ENCODE measurements at places on chromosomes 11 and 22. TPM values are rescaled to one million over a fixed set of nuclear protein-coding genes. Genes with fewer than 3 reads are reported as not detected.
A peak's percentile ranks its signal among the peaks of the same experiment; 100 is the strongest.

TEAD1 gene
- total RNA-seq: 55.0 TPM

TMEM191C gene
- 0.33 TPM for total RNA-seq

TMPRSS4 gene
- total RNA-seq: not detected

RAB3IL1 gene
- 11.5 TPM for total RNA-seq

DNA sequence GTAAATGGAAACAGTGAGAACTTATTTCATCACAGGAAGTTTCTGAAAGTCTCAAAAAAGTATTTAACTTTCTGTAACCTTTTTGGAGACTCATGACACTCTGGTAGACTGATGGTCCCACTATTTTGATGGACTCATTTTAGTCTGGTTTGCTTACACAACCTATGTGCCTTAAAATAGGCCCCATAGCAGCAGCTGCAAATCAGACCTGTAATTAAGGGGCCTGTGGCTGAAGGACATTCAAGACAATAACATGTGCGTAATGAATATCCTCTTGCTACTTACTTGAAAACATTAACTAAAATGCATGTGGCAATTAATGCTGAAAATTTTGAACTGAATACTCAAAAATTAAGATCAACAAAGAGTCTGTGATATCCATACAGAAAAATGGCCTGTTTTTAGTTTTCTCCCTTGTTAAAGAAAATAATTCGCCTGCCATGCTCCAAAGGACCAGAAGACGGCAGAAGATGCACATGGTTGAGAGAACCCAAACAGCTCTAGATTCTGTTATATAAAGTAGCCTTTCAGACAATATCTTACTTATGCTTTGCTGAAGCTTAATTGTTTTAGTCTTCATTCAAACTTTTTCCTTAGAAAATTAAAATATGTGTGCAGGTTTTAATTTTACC, 568.5 kb downstream of the KCNA4 start:
- no peaks in the 10 kb centered on the region for H3K36me3 ChIP-seq
- no peaks in the 10 kb centered on the region for H3K4me1 ChIP-seq
- no peak overlapping the region for H3K27ac ChIP-seq
- H3K4me3 ChIP-seq: no peak overlapping the region
- H3K27me3 ChIP-seq: no peaks in the 10 kb centered on the region

DNA sequence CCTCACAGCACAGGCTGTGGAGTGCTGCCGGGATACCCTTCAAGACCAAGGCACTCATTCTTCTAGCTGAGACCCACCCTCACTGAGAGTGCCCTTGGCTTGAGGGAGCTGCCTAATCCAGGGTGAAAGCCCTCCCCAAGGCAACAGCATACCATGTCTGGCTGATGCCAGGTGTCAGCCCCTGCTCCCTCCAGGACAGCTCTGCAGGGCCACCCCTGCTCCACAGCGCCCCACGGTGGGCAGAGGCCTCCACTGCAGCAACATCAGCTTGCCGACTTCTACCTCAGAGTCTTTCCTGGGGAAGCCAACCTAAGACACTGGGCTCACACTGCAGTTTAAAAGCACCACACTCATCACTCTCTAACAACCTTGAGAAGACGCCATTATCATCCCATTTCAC, 29.0 kb downstream of the TTLL1 start:
- H3K27me3 ChIP-seq: no peaks in the 10 kb centered on the region
- H3K27ac ChIP-seq: no peak overlapping the region
- no peaks in the 10 kb centered on the region for H3K4me1 ChIP-seq
- DNase-seq: peak; percentile 10
- no peaks in the 10 kb centered on the region for H3K36me3 ChIP-seq

MOGAT2 gene
- total RNA-seq: not detected

GRCh38 chr11:2072551-2073261, 66.5 kb downstream of the IGF2 start:
- H3K36me3 ChIP-seq: no peaks in the 10 kb centered on the region
- no peaks in the 10 kb centered on the region for H3K27me3 ChIP-seq

- DNase-seq: no peak
- H3K36me3 ChIP-seq: no peaks in the 10 kb centered on the region
- H3K4me3 ChIP-seq: no peak overlapping the region
- H3K27ac ChIP-seq: no peak overlapping the region
- H3K4me1 ChIP-seq: peaks cover 26% of the 10 kb centered on the region
- H3K27me3 ChIP-seq: no peaks in the 10 kb centered on the region
These were observed 79.3 kb downstream of the MICAL2 start for GRCh38 chr11:12189543-12190235.

GRCh38 chr11:59218893-59219292, 6.2 kb upstream of the MPEG1 start:
- H3K36me3 ChIP-seq: no peaks in the 10 kb centered on the region
- H3K27me3 ChIP-seq: no peaks in the 10 kb centered on the region
- no peak overlapping the region for H3K27ac ChIP-seq
- no peak for DNase-seq

DNA sequence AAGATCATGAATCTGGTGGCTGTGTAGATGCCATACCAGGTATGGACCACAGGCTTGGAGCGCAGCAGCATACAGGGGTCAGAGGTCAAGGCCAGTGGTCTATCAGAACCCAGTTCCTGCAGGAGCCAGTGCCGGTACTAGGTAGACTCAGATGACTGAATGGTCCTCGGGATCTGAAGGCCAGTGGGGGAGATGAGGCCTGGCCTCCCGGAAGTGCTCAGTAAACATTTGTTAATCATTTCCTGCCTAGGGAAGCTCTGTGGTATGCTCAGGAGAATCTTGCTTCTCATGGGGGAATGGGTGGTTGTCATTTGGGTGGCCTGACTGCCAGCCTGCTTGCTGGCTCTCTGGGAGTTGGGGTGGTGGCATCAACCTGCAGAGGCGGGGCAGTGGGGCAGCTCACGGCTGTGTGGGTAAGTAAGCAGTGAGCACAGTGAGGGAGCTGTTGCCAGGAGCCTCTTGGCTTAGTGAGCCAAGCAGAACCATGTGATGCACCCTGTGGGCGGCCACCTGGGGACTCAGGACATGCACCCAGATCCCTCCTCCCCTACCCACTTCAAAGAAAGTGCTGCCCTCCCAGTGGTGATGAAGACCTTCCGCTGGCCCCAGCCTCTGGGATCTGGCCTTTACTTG, 33.0 kb downstream of the PTPRJ start:
- peaks cover 8% of the 10 kb centered on the region for H3K4me1 ChIP-seq
- no peak overlapping the region for H3K4me3 ChIP-seq
- no peak overlapping the region for H3K27ac ChIP-seq
- no peaks in the 10 kb centered on the region for H3K27me3 ChIP-seq
- H3K36me3 ChIP-seq: no peaks in the 10 kb centered on the region

GRCh38 chr11:68343761-68344256, 31.4 kb downstream of the LRP5 start:
- peak; percentile 42 for DNase-seq
- peaks cover 52% of the 10 kb centered on the region for H3K4me1 ChIP-seq
- no peak overlapping the region for H3K4me3 ChIP-seq

- H3K36me3 ChIP-seq: no peaks in the 10 kb centered on the region
- no peak for DNase-seq
- peak overlapping the region; percentile 39 for H3K4me3 ChIP-seq
- peaks cover 77% of the 10 kb centered on the region for H3K4me1 ChIP-seq
These were observed 966 bp downstream of the SMTN start for GRCh38 chr22:31081963-31082605.

DNA sequence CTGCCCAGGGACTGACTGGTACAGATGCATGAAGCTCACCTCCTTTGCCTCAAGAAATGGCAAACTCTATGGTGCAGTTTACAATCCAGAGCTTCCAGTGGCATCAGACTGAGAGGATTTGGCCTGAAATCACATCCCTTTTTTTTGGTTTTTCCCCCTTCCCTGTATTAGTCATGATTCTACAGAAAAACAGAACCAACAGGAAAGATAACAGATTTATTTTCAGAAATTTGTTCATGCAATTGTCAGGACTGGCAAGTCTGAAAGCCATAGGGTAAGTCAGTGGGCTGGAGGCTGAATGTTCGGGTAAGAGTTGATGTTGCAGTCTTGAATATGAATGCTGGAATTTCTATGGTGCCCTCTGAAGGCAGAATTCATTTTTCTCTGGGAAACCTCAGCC, 12.0 kb upstream of the ZDHHC13 start:
- peaks cover 22% of the 10 kb centered on the region for H3K4me1 ChIP-seq
- H3K36me3 ChIP-seq: no peaks in the 10 kb centered on the region
- H3K4me3 ChIP-seq: no peak overlapping the region

DNA sequence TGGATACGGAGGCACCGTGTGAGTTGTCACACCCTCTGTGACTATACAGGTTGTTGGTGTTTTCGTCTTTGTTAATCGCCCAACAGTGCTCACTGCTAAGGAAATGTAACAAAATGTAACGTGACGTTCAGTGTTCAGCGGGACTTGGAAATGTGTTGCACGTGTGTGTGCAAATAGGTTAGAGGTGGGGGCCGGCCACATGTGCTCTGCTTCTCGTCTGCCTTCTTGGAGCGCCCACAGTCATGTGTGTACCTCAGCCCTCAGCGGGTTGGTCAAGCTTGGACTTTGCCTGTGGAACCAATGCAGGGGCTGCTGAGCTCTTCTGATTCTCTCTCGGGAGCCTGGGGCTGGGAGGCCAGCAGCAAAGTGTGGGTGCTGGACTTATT, 7.4 kb upstream of the SMIM38 start:
- H3K4me3 ChIP-seq: no peak overlapping the region
- H3K27ac ChIP-seq: no peak overlapping the region
- H3K36me3 ChIP-seq: no peaks in the 10 kb centered on the region

RFPL1 gene
- not detected for total RNA-seq

WEE1 gene
- total RNA-seq: 16.8 TPM

GRCh38 chr11:100930185-100930778, 199.3 kb downstream of the PGR start:
- no peak overlapping the region for H3K27ac ChIP-seq
- H3K4me3 ChIP-seq: no peak overlapping the region
- H3K4me1 ChIP-seq: no peaks in the 10 kb centered on the region
- H3K36me3 ChIP-seq: no peaks in the 10 kb centered on the region

DNA sequence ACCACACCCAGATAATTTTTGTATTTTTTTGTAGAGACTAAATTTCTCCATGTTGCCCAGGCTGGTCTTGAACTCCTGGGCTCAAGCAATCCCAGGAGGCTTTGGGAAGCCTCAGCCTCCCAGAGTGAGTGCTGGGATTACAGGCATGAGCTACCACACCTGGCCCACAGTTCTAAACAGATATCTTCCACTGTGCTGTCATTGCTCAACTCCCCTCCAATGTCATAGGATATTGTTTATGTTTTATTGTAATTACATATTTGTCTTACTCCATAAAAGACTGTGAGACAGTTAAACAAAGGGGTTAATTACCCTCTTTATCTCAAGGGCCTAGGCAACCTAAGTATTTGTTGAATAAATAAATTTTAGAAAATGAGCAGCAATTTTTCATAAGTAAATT, 204.2 kb downstream of the GRM5 start:
- H3K4me1 ChIP-seq: no peaks in the 10 kb centered on the region
- H3K4me3 ChIP-seq: no peak overlapping the region
- no peak for DNase-seq
- H3K27me3 ChIP-seq: no peaks in the 10 kb centered on the region
- H3K36me3 ChIP-seq: no peaks in the 10 kb centered on the region
- H3K27ac ChIP-seq: no peak overlapping the region

DNA sequence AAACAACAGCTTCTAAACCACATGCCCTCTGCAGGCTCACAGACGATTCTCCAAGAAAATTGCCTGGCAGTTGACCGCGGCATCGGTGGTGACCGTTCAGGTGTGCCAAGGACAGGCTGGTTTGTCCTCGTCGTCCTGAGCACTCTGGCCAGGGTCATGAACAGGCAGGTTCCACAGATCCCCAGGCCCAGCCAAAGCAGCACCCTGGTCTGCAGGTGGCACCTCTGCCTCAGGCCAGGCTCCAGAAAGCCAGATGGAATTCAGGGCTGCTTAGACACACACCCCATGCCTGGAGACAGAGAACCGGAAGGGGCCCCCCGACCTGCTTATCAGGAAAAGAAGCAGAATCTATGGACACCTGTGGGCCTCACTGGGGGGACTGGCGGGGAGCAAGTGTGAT, 338.7 kb downstream of the BRD1 start:
- H3K4me3 ChIP-seq: no peak overlapping the region
- no peak overlapping the region for H3K27ac ChIP-seq
- H3K4me1 ChIP-seq: no peaks in the 10 kb centered on the region

JAML gene
- total RNA-seq: 0.99 TPM

PHF21B gene
- under 0.01 TPM for total RNA-seq

RHOD gene
- total RNA-seq: 33.5 TPM

DNA sequence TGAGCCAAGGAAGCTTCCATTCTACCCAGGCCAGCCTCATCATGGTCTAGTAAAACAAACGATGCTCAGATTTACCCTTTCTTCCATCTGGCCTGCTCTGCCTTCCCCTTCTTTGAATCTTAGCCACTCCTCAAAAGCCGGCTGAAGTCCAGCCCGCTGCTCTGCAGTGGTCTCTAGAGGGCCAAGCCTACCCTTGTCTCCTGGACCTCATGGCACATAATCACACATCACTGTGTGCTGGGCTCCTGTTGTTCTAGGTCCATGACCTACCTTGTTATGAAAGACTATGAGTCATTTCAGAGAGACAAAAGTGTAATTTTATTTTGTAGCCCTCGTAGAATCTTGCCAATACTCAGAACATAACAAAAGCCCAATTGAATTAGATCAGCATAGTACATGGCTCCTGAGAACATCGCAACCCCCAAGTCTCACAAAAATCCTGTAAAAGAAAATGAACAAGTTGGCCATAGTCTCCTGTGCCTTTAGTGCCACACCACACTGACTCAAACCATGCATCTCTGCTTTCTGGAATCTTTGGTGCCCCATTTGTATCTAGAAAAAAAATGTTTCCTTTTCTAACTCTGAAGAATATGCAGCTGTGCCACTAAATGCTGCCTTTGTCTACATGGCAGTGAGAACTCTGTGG, 192.7 kb downstream of the OPCML start:
- H3K4me3 ChIP-seq: no peak overlapping the region
- DNase-seq: no peak
- no peaks in the 10 kb centered on the region for H3K36me3 ChIP-seq
- no peaks in the 10 kb centered on the region for H3K4me1 ChIP-seq
- H3K27me3 ChIP-seq: no peaks in the 10 kb centered on the region

DNA sequence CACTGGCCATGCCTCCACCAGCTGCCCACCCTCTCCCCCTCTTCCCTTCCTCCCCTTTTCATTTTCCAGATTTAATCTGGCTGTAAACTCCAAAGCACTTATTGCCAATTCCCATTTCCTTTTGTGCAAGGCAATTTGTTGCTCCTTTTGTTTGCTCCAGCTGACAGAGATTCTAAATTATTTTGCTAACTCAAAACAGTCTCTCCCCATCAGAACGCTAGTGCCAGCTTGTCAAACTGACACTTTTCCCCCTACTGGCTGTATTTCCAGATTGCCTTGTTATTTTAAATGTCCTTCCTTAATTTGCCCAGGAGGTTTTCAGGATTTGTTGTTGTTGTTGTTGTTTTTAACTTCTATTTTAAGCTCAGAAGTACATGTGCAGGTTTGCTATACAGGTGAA, 57.0 kb upstream of the PAK1 start:
- no peaks in the 10 kb centered on the region for H3K4me1 ChIP-seq
- no peak overlapping the region for H3K27ac ChIP-seq
- no peaks in the 10 kb centered on the region for H3K27me3 ChIP-seq
- no peak for DNase-seq
- H3K36me3 ChIP-seq: no peaks in the 10 kb centered on the region
- no peak overlapping the region for H3K4me3 ChIP-seq

- H3K4me3 ChIP-seq: no peak overlapping the region
- no peaks in the 10 kb centered on the region for H3K4me1 ChIP-seq
- no peak for DNase-seq
These were observed 292.5 kb downstream of the BRD1 start for GRCh38 chr22:49535126-49535525.

- no peak overlapping the region for H3K4me3 ChIP-seq
- no peak for DNase-seq
- no peaks in the 10 kb centered on the region for H3K27me3 ChIP-seq
- H3K4me1 ChIP-seq: no peaks in the 10 kb centered on the region
- H3K27ac ChIP-seq: no peak overlapping the region
These were observed 127.9 kb upstream of the CSNK2A3 start for GRCh38 chr11:11480971-11481370.

DEUP1 gene
- total RNA-seq: 0.99 TPM

LYVE1 gene
- total RNA-seq: 6.9 TPM
